ENCODE measurements at places on chromosomes 11 and 22.

- no peak for DNase-seq
Measured at GRCh38 chr11:122173587-122173986, 57.6 kb upstream of the BLID start.

- DNase-seq = no peak
Measured at GRCh38 chr11:75087319-75088305, 9.1 kb downstream of the OR2AT4 start.

DNA sequence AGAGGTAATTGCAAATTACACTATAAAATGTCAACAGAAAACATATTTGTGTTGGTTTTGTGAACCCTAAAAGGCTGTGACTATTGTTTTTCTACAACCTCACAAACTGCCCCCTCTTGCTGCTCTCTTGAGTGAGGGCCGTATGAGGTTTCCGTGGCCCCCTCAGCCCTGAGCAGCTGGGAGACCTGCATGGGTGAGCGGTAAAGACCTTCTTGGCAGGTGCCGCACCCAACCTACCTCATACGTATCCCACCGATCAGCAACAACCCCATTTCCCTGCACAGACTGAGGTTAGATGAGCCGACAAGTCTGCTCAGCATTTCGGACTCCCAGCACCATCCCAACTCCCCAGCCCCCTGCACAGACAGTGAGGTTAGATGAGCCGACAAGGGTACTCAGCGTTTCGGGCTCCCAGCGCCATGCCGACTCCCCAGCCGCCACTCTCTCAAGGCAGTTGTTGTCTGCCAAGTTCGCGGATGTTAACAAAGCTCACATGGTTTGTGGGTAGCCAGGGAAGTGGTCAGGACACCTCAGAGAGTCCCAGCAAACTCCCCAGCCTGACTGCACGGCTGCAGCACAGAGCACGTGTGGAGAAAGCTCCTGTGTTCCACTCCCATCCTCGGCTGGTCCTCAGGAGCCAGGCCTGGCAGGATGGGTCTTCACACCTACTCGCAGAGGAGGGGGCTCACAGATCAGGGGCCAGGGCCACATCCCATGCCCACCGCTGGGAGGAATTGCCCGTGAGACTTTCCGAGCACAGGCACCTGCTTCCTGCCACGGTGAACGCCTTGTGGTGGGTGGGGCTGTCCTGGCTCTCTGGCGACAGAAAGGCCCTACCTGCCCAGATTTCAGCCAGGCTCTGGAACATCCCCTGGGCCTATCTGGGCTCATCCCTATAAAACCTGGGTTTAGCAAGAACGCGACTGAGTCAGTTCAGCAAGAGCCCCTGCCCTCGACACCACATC lies 502.9 kb downstream of the BRD1 start:
- DNase-seq = no peak

DNA sequence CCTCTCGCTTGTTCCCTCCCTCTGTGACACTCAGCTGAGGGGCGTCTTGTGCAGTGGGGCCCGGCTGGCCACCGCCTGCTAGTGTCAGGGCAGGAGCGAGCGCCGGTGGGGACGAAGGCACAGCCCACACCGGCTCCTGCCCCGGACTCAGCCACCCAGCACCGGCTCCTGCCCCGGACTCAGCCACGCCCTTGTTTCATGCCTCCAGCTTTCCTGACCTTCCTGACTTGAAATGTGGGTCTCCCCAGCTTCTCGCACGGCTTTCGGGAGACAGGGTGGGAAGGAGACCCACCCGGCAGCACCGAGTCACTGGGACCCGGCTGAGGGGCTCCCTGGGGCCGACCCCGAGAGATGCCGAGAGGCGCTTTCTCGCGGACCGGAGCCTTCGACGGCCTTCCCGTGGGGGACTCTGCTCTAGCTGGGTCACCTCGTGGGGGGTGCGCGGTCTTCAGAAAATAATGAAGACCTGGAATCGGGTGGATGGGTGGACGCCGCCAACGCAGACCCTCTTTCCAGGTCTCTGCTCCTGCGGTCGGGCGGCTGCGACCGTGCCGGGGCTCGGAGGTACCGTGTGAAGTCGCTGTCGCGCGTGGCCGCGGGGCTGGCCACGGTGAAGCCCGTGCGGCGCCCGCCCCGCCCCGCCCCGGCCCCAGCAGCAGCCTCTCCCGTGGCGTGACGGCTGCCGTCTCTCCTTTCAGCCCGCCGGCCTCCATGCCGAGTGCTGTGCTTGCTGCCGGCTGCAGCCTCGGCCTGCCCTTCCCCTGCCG lies 10.2 kb downstream of the GLB1L2 start:
- DNase-seq = no peak

DNA sequence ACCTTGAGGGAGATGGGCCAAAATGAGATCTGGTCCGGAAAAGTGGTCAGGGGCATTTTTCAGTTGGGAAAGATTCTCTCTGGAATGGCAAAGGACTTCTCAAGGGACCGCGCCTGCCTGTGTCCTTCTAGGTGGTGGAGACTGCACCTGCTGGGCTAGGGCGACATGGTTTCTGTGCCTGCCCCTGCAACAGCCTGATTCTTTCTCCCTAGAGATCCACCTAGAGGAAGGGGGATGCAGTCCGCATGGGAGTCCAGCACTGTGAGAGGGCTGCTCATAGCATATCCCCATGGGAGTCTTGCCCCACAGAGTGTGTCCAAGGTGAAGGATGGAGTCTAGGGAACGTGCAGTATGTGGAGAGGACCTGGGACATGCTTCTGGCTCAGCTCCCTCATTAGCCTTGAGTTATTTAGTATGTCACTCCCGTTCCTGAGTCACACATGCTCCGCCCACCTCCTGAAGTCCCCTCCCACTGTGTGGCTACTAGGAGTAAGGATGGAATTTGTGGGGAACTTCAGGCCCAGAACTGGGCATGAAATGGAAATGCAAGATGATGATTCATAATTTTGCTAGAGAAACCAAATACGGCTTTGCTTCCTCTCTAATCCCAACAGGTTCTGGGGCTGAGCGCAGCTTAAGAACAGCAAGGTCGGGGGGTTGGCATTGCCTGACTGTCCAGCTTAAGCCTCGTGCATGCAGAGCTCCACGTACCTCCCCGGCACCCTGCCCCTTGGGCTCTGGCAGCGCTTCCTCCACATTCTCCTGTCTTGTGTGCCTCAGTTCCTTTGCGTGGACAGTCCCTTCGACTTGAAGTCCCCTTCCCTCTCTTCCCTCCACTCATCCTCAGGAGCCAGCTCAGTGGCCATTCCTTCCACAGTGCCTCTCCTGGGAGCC lies 35.0 kb downstream of the GRIK4 start:
- DNase-seq = no peak

DNA sequence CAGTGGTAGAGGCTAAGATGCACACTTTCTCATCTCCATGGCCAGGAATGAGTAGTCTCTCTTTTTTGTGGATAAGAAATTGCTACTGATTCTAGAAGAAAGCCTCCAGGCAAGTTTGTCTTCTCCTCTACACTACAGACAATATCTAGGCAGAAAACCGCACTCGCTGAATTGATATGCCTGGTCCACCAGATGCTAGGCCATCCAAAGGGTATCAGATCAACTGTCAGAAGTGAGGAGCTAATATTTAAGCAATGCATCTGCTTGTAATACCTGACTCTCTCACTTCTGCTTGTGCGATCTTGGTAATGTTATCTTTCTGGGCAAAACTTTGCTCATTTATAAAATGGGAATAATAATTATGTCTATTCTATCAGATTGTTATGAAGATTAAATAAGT lies 45.0 kb downstream of the CASP12 start:
- no peak for DNase-seq

GRCh38 chr11:71204294-71204693 lies 48.1 kb downstream of the SHANK2 start:
- DNase-seq = no peak

DNA sequence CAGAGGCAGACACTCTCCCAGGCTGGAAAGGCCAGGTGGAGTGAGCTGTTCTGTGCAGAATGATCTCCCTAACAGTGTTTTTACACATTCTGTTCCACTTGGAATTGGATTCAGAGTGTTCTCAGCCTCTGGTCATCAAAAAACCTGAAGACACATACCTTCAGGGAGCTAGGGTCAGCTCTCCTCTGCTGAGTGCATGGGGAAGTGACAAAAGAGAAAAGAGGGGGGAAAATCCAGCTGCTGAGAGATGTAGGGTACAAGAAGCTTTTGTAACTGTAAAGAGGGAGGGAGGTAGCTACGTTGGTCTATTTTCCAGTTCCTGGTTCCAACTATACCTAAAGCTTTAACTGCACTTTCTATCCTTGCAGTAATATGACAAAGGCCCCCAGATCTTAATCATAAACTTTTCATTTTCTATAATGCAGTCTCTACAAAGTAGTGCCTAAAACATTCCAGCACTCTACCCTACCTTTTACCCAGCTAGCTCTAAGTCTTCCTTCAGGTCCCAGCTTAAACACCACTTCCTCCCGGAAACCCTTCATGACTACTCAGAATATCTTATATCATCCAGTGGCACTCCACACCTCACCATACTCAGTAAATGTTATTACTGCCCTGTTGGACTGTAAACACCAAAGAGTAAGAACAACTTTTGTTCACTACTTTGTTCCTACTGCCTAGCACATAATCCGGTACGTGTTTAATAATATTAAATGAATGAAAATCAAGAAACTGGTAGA lies 9.2 kb downstream of the MAPK1 start:
- DNase-seq = no peak

DNA sequence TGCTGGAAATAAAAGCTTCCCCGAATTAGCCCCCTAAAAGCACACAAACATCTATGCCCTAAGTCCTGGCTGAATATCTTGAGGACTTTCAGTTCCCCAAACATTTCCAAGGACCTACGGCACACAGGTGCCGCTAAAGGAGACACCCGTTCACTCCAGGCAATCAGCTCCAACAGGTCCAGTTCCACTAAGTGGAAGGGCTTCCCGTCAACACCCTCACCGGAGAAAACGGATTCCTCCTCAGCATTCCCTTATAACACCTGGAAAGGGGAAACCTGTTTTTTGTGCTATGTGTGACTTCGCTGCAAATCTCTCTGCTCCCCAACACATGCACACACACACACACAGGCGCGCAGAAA lies 3.9 kb downstream of the TENM4 start:
- DNase-seq = no peak

DNA sequence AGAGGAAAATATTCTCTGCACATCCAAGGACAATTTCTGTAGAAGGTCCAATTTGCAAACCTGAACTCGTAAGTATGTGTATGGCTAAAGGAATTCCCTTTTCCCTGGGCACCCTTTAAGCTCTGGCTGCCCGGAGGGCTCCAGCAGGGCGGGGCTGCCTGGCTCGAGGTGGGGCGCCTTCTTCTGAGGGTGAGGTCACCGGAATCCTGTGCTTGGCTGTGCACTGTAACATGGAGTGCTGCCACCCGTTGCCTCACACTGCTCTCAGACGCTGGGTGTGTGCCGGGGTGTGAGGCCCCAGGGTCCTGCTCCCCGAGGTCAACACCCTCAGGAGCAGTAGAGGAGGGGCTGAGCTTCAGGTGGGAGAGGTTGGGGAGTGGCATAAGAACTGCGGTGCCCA lies 61.5 kb downstream of the SYN3 start:
- no peak for DNase-seq

GRCh38 chr22:45502215-45503049 lies at the start of gene FBLN1:
Gene FBLN1 (plus strand): TSS chr22:45502883. CDS start chr22:45502986, 103 bp downstream.
- DNase-seq = no peak

DNA sequence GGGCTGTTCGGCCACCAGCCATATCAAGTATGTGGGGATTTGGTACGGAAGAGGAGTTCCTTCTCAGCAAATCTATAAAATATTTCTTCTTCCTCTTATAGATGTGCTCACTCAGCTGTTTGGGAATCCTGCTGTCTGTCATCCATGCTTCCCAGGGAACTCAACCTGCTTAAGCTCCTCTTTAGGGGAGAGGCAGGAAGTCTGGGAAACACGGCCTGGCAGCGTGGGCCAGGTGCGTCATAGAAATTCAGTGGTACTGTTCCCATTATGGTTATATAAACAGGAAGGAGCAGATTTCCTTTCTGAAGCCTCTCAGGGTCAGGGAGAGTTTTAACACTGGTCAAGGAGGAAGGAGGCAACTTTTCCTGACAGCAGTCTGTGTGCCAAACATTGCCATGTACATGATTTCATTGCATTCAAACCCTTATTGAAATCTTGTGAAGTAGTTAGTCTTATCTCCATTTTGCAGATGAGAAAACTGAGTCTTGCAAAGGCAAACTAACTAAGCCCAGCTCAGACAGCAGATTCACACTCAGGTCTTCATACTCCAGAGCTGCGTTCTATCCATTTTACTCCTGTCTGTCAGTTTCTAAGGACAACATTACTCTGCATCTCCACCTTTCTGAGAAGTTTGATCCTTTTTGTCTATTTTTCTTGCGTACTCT lies 35.4 kb upstream of the AMOTL1 start:
- DNase-seq = no peak

DNA sequence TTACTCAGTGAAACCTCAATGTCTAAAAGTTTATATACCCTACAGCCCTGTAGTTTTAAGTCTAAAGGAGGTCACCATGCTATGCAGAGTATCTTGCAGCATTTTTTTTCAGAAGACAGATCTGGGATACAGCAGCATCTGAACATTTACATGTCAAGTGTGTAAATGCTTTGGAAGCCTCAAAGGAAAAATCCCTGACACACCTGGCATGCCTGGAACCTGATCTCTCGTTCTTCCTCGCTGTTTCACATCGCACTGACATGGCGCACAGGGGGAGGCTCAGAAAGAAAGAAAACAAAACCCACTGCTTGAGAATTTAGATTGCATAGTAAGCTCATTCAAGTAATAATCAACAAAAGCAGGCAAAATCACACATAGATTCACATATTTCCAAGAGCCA lies 31.0 kb downstream of the PAX6 start:
- no peak for DNase-seq

DNA sequence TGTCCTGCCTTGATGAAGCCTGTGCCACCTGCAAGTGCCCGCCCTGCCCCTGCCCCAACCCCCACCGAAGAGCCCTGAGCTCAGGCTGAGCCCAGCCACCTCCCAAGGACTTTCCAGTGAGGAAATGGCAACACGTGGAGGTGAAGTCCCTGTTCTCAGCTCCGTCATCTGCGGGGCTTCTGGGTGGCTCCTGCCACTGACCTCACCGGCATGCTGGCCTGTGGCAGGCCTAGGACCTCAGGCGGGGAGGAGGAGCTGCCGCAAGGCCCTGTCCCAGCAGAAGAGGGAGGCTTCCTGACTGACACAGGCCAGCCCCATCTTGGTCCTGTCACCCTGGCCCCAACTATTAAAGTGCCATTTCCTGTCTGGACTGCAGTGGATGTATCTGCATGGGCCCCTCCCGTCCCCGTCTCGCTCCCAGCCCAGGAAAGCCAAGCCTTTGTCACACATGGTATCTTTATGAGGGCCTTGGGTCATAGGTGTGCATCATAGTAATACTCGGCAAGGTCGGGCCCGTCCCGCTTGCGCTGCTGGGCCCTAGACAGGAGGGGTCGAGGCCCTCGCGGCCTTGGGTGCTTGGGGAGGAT lies 882 bp downstream of the FREY1 start:
- no peak for DNase-seq

DNA sequence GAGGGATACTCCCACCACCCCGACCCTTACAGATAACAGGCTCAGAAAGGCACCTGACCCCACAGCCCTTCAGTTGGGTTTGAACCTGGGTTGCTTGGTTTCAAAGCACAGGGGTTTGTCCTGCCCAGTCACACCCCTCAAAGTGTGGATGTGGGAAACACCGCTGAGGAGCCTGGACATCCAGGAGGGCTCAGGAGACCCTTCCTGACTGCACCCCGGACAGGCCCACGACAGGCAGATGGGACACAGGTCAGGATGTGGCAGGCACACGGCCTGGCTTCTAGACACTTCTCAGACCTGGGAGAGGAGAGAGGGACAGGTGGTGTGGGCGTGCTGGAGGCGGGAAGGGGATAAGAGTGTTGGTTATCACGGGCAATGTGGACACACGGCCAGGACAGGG lies 932.3 kb downstream of the BRD1 start:
- no peak for DNase-seq
